ENCODE measurements at places on chromosomes 11 and 22. TPM values are rescaled to one million over a fixed set of nuclear protein-coding genes. Genes with fewer than 3 reads are reported as not detected.

PATE2 gene
- total RNA-seq: not detected

LGALS1 gene
- total RNA-seq: 851 TPM

FOSL1 gene
- total RNA-seq: 16.3 TPM

KCNJ4 gene
- not detected for total RNA-seq

CHRM1 gene
- total RNA-seq: 1.2 TPM

SLC22A8 gene
- total RNA-seq: not detected

RFPL2 gene
- not detected for total RNA-seq

GALNT18 gene
- 42.6 TPM for total RNA-seq

DNA sequence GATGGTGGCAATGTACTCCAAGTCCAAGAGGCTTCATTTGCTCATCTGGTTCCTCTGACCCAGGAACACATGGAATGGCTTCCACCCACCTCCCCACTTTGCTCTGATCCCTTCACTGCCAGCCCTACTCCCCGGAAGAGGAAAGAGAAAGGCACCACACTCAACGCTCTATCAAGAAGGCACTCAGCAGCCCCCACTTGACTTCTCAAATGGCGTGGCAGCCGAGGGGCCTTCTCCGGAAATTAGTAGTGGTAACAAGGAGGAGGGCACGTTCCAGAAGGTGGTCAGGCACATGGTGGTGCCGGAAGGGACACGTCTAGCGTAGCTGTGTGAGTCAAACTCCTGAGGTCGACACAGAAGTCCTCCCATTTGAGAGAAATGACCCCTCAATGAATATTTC is 36.5 kb upstream of the CYP2D6 start:
- no peak for DNase-seq

GRCh38 chr22:50225200-50225969 is 19.4 kb downstream of the TUBGCP6 start:
- no peak for DNase-seq

GRCh38 chr11:119433358-119433725 is 10.4 kb upstream of the THY1 start:
- no peak for DNase-seq

GRCh38 chr11:27282806-27283205 is 80.2 kb downstream of the CCDC34 start:
- no peak for DNase-seq

- no peak for DNase-seq
These were observed 1.1 kb upstream of the SEPTIN5 start for GRCh38 chr22:19713245-19713644.

GRCh38 chr22:20624161-20624616 is 116.8 kb downstream of the MED15 start:
- no peak for DNase-seq

DNA sequence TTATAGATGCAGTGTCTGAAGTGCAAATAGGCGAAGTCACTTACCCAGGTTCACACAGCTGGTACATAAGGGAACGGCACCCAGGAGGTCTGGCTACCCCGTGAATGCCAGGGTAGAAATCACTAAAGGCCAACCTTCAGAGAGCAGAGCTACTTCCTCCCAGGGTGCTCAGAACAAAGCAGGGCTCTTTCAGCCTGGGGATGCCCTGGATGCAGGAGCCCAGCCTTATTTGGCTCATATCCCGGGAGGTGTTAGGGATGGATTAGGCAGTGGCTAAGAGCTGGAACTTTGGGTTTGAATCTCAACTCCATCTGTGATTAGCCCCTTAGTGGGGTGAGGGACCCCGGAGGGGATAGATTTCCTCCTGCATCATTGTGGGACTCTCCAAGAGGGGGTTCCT is 33.1 kb upstream of the ASPHD2 start:
- DNase-seq: no peak

GRCh38 chr22:23138584-23139435 is 3.0 kb downstream of the RSPH14 start:
- no peak for DNase-seq

DNA sequence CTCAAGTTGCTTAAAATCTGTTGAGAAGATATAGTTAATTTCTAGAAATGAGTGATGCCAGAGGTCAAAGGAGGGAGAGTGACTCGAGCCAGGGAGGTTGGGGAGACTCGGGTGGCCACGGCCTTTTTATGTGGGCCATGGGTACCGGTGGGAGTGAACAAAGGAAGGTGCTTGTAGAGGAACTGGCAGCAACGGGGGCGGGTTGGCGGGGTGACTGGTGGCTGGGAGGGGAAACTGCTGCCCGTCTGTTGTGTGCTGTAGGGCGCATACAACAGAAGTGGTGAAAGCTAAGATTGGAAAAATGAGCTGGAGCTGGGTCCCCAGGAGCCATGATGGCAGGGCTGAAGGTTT is 5.4 kb downstream of the DAGLA start:
- no peak for DNase-seq

DNA sequence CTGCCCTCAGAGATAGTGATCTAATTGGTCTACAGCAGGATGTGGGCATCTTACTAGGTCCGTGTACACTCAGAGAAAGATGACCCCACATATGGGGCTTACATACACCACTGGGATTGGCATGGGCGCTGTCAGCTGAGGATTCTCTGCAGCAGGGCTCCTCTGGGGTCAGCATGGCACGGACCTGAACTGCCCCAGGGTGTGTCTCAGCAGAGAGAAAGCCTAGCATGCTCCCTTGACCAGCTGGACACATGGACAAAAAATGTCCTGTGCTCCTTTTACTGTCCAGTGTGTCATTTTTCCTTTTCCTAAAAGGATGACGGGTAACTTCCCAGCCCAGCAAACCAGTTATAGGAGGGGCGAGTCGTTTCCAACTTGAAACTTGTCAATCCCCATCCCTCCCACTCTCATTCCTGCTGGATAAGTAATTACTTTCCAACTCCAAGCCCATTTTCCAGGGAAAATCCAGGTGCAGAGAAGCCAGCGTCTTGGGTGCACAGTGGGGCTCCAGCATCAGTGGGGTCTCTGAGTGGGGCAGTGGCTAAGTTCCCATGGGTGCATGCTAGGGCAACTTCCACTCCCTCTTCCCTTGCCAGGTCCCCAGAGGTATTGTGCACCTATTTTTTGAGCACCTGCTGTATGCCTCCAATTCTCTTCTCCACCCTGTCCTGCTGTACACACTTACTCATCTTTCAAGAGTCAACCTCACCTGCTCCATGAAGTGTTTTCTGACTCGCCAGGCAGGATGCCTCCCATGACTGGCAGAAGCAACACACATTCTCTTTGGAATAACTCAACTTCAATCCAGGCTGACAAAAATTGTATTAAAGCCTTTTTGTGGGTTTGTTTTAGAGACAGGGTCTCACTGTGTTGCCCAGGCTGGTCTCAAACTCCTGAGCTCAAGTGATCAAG is 5.0 kb downstream of the VSTM5 start:
- DNase-seq: no peak

DNA sequence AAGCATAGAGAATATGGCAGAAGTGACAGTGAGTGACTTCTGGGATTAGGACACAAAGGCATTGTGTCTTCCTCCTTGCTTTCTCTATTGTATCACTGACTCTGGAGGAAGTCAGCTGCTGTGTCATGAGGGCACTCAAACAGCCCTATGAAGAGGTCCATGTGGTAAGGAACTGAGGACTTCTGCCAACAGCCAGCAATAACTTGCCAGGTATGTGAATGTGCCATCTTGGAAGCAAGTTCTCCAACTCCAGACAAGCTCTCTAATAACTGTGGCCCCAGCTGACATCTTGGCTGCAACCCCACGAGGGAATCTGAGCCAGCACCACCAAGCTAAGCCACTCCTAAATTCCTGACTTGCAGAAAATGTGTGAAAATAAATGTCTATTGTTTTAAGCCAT is 83.6 kb upstream of the ZBED5 start:
- DNase-seq: no peak

- DNase-seq: no peak
These were observed 11.4 kb downstream of the UCP2 start for GRCh38 chr11:73971175-73971719.

DNA sequence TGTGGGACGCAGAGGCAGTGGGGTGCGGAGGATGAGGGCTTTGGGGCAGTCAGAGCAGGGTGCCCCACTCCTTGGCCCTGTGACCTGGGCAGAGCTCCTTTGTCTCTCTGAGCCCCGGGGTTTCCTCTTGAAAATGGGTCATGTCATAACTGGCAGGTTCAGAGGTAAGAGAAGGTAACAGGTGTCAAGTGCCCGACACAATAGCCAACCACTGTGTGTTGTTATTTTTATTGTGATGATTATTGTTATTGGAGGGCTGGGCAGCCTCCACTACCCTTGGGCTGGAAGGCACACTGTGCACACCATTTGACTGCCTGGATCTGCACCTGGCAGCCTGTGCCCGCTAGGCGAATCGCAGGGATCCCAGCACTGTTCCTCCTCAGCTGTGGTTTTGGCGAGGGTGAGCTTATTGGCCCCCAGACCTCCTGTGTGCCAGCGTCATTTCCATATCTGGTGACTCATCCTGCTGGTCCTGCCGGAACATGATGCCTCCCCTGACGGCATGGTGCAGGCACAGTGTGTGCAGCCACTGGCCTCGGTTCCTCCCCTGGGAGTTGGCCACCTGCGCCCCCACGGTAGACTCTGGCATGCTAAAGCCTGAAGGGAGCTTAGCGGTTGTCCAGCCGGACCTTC is 15.4 kb upstream of the SOX10 start:
- DNase-seq: no peak

GRCh38 chr22:37985751-37986281 is 1.5 kb upstream of the SOX10 start:
- no peak for DNase-seq

DNA sequence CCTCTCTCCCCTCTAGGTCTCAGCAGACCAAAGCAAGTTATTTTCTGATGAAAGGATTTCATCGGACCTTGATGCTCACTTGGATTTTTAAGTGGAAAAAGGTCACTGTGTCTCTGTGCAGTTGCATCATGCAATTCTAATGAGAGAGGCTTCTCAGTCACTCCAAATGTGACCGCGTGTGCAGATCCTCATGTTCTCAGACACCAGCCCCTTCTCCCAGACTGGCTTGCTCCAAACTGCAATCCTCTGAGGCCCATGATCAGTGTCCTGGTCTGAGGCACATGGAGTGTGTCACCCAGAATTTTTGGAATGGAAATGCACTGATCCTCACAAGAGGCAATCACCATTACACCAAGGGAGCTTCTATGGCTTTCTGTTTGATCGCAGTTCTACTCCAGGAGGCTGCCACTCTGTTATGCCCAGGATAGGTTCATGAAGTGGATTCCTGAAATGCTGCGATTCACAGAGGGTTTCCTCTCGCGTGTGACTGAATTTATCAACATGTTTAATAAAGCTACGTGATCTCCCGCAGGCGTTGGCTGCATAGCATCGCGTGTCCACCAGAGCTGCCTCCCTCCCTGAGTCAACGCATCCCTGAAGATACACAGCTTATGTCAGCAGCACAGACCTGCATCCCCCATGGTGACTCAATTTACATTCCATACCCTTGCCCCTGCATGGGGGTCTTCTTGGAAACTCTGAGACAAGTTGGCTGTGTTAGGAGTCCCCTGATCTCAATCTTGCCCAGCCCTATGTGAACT is 544.6 kb upstream of the B3GAT1 start:
- no peak for DNase-seq

GRCh38 chr11:27945348-27945747 is 162.6 kb downstream of the KIF18A start:
- DNase-seq: no peak

GRCh38 chr22:42645938-42646568 is 3.1 kb downstream of the CYB5R3 start:
- peak; percentile 58 for DNase-seq

GRCh38 chr11:105854269-105854668 is 167.8 kb downstream of the MSANTD4 start:
- DNase-seq: no peak
